ENCODE measurements at places on chromosomes 2 and 18.

GRCh38 chr2:109558076-109558882 lies 55.5 kb downstream of the SEPTIN10 start:
- no peak for DNase-seq

DNA sequence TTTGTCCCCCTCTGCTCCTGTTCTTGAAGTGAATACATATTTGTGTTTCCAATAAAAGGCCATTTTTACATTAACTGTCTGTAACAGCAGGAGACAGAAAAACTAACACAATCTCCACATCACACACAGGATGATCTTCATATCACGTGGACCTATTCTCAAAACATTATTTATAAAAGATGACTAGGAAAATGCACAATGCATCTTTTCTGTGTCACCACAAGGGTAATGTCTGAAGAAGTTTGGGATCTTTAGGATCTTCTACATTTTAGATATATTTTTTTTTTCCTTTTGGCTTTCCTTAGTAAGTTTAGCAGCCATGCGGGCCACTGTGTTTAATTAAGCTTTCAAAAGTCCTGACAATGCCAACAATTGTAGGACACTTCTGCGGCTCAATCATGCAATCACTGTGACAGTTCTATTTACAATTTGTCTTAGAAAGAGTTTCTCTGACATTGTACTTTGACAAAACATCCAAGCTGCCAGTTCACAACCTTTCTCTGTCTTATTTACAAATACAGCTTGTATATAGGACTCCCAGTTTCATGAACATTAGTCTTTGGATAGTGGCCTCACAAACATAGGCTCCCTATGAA lies 12.3 kb downstream of the BCL11A start:
- no peak for DNase-seq

GRCh38 chr18:997499-997898 lies 92.8 kb downstream of the ADCYAP1 start:
- no peak for DNase-seq

DNA sequence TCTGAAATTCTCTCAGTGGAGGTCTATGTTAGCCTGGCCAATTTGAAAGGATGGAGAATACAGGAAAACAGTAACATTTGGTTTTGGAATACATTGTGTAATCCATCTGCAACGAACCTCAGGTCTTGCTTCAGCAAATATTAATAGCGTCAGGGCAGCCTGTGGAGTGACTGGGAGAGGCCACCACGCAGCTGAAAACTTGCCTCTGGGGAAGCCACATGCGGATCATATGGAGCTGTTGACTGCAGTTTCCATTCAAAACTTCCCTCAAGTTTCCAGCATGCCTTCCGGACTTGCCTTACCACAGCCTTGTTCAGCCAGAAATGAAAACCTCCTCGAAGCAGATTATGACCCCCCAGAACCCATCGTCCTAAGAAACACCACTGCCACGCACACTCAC lies 25.7 kb downstream of the BCL11A start:
- DNase-seq = no peak

GRCh38 chr18:12651651-12652050 lies 6.3 kb downstream of the SPIRE1 start:
- no peak for DNase-seq

- DNase-seq = no peak
Measured at GRCh38 chr2:235391921-235392615, 101.8 kb upstream of the AGAP1 start.

- DNase-seq = no peak
Measured at GRCh38 chr18:9619545-9619944, 5.2 kb upstream of the PPP4R1 start.

- DNase-seq = no peak
Measured at GRCh38 chr2:24878341-24878740, 41.7 kb downstream of the ADCY3 start.

- no peak for DNase-seq
Measured at GRCh38 chr2:61534926-61535325, 3.2 kb downstream of the XPO1 start.

DNA sequence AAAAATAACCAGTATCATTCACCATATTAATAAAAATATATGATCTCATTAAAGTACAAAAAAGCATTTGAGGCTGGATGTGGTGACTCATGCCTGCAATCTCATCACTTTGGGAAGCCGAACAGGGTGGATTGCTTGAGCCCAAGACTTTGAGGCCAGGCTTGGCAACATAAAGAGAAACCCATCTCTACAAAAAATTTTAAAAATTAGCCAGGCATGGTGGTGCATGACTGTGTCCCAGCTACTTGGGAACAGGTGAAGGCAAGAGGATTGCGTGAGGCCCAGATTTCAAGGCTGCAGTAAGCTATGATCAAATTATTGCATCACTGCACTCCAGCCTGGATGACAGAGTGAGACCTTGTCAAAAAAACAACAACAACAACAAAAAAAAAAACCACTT lies 75.9 kb downstream of the RAD51AP2 start:
- no peak for DNase-seq

- DNase-seq = no peak
Measured at GRCh38 chr2:133954636-133955035, 299.2 kb upstream of the MGAT5 start.

GRCh38 chr2:27958711-27959378 lies 68.3 kb downstream of the BABAM2 start:
- DNase-seq = no peak
